Brain microvascular endothelial cell (primary cell): ENCODE measurements at places on chromosomes 1 and 21.

DNA sequence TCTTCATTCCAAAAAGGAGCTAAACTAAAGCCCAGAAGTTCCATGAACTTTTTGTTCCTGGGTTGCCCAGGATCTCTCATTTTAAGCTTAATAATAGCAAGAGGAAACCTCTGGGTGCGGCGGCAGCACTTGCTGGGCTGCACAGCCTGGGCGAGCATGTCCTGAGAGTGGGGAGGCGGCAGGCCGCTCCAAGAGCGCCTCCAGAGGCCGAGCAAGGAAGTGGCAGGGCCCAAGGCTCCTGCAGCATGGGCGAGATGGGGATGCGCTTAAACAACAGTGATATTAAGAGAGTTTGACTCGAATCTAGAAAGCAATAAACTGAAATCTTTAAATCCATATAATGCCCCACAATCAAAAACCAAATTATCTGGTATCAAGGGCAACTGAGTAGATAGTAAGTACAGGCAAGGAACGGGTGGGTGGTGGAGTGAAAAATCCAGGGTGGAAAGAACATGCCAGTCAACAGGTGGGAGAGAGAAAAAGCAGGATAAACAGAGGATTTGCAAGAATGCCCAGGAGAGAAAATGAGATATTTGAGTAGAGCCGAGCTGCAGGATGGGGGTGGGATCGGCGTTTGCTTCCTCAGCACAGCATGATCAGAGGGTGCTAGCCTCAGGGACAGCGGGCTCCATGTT, 14.1 kb upstream of the TNR start:
- DNase-seq = peak; percentile 8

- peak; percentile 39 for DNase-seq
Measured at GRCh38 chr1:56709269-56709880, 64.3 kb downstream of the PRKAA2 start.

DNA sequence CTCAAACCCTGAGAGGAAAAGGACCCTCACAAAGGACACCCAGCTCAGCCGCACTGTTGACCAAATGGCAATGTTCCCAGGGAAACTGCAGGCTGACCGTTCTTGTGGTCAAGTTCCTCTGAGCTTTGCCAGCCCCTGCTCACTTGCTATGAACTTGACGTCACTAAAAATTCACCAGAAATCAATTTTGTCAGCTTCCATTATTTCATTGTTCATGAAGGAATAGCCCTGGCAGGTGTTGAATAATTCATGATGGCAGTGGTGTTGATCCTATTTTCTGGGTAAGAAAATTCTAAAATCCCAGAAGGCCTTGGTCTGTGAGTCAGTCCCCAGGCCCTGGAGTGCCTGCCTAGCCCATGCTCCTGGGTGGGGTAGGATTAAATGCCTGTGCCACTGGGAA, 318.9 kb downstream of the ZNF326 start:
- DNase-seq = no peak

DNA sequence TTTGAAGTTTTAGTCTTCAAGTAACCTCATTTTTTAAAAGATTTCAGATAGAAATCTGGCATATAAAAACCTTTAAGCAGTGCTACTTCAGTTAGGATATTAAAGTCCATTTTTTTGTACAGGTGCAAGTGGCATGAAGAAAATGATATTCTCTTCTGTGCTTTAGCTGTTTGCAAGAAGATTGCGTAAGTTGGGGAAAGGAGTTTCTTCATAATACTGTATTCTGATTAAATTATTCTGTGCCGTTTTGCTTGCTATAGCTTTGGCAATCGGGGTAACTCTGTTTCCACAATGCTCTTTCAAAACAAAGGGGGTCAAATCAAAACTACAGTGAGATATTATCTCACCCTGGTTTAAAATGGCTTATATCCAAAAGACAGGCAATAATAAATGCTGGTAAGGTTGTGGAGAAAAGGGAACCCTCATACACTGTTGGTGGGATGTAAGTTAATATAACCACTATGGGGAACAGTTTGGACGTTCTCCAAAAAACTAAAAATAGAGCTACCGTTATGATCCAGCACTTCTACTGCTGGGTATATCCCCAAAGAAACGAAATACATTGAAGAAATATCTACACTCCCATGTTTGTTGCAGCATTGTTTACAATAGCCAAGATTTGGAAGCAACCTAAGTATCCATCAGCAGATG, 27.1 kb downstream of the MAEL start:
- DNase-seq = no peak

- no peak for DNase-seq
Measured at GRCh38 chr1:87864676-87865075, 536.0 kb downstream of the LMO4 start.

GRCh38 chr21:42039470-42039901, 29.3 kb upstream of the ZBTB21 start:
- peak; percentile 12 for DNase-seq

GRCh38 chr1:5764959-5765358, 227.3 kb downstream of the NPHP4 start:
- DNase-seq = no peak

GRCh38 chr1:160885042-160885441, at the start of gene ITLN1:
Gene ITLN1, minus strand, starts transcription at chr1:160885180. Its CDS starts 303 bp downstream, at chr1:160884877.
- no peak for DNase-seq

- DNase-seq = no peak
Measured at GRCh38 chr1:173861731-173862145, 6.1 kb downstream of the GAS5 start.

- no peak for DNase-seq
Measured at GRCh38 chr1:201640624-201641023, 101.7 kb downstream of the NAV1 start.

- DNase-seq = no peak
Measured at GRCh38 chr1:40539338-40539737, 7.9 kb downstream of the ZNF684 start.

- DNase-seq = no peak
Measured at GRCh38 chr1:46558141-46558963, 6.9 kb upstream of the KNCN start.

GRCh38 chr1:6134741-6135510, 45.2 kb downstream of the CHD5 start:
- DNase-seq = no peak

- no peak for DNase-seq
Measured at GRCh38 chr1:58710190-58711085, 10.6 kb upstream of the MYSM1 start.

DNA sequence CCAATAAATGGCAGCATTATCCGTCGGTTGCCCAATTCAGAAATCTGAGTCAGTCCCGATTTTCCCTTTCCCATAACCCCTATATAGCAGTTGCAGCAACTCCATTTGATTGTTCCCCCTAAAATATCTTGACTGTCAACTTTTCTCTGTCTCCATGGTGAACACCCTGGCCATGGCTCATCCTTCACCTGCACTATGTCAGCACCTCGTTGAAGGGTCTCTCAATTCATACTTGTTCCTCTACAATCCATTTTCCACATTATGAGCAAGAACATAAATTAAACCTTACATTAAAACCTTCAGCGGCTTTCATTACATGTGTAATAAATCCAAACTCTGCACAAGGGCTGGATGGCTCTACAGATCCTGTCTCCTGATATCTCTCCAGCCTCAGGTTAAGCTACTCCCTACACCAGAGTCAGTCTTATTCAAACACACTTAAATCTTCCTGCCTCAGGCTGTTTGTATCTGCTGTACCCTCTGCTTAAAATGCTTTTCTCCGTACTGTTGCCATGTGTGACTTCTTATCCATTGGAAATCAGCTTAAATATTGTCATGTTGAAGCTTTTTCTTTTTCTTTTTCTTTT, 87.3 kb downstream of the BACH1 start:
- DNase-seq = no peak

GRCh38 chr1:3313576-3313950, 140.9 kb upstream of the ARHGEF16 start:
- peak; percentile 83 for DNase-seq

- DNase-seq = no peak
Measured at GRCh38 chr1:60583696-60584095, 498.7 kb upstream of the NFIA start.

DNA sequence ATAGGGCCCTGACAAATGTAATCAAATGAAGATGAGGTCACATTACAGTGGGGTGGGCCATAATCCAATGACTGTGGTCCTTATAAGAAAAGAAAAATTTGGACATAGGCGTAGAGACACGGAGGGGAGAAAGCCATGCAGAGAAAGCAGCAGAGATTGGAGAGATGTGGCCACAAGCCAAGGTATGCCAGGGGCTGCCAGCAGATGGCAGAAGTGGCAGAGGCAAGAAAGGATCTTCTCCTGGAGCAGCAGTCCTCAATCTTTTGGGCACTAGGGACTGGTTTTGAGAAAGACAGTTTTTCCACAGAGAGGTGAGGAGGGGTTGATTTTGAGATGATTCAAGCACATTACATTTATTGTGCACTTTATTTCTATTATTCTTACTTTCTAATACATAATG, 355.1 kb downstream of the NPHP4 start:
- no peak for DNase-seq

- DNase-seq = peak; percentile 61
Measured at GRCh38 chr1:82388679-82389078, 587.9 kb downstream of the ADGRL2 start.

DNA sequence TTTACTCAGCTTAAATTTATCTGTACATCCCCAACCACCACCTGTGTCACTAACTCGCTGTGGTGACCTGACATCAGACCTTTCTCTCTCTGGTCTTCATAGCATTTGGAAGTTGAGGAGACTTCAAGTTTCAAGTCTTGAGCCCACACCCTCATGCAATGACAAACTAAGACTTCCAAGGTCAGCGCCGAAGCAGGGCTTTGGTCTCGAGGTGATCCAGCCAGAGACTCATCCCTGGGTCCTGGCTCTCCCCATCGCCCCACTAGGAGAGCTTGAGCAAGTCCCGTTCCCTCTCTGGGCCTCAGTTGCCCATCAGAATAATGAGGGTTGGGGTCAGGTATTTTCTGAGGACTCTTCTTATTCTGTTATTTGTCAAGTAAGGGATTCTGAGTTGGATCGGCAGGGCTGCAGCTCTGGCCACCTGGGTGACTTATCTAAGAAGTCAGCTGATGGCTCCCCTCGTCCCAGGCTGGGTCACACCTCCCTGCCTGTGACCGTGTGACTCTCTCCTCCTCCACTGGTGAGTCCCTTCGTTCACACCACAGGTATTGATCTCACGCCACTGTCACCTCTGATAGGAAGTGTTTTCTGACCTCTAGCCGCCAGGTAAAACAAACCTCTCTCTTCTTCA, 143.7 kb upstream of the RUNX3 start:
- no peak for DNase-seq

- DNase-seq = no peak
Measured at GRCh38 chr1:163267962-163268361, 53.8 kb upstream of the NUF2 start.

GRCh38 chr1:20224546-20224945, 38.2 kb upstream of the PLA2G2C start:
- no peak for DNase-seq

- no peak for DNase-seq
Measured at GRCh38 chr1:226644541-226645176, 94.4 kb downstream of the ITPKB start.

- DNase-seq = peak; percentile 0
Measured at GRCh38 chr21:18153063-18153462, 91.6 kb upstream of the CHODL start.

GRCh38 chr1:219120624-219121544, 52.8 kb upstream of the LYPLAL1 start:
- DNase-seq = peak; percentile 41

DNA sequence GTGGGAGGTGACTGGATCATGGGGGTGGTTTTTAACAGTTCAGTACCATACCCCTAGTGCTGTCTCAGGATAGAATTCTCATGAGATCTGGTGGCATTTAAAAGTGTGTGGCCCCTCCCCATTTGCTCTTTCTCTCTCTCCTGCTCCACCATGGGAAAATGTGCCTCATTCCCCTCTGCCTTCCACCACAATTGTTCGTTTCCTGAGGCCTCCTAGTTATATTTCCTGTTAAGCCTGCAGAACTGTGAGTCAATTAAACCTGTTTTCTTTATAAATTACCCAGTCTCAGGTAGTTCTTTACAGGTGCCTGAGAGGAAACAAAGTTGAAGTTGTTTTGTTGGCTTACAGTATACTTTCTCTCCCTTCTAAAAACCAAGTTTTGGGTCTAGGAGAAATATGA, 23.1 kb upstream of the SLC22A15 start:
- no peak for DNase-seq

DNA sequence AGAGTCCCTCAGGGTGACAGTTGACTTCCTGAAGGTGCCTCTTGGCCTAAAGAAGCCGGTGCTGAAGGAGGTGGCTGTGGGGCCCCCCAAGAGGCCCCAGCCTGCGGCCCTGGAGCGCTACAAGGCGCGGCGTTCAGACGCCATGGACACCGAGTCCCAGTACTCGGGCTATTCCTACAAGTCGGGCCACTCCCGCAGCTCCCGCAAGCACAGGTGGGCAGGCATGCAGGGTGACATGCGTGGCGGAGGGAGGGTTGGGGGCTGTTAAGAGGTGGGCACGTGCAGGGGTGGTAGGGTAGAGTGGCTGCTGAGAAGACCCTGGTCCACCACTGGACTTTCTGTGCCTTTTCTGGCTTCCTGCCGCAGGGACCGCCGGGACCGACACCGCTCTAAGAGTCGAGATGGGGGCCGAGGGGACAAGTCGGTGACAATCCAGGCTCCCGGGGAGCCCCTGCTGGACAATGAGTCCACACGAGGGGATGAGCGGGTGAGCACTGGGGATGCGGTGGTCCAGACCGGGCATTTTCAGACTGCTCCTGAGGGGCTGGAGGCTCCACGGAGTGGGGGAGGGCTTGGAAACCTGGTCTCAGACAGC, 15.4 kb downstream of the VANGL2 start:
- DNase-seq = no peak

DNA sequence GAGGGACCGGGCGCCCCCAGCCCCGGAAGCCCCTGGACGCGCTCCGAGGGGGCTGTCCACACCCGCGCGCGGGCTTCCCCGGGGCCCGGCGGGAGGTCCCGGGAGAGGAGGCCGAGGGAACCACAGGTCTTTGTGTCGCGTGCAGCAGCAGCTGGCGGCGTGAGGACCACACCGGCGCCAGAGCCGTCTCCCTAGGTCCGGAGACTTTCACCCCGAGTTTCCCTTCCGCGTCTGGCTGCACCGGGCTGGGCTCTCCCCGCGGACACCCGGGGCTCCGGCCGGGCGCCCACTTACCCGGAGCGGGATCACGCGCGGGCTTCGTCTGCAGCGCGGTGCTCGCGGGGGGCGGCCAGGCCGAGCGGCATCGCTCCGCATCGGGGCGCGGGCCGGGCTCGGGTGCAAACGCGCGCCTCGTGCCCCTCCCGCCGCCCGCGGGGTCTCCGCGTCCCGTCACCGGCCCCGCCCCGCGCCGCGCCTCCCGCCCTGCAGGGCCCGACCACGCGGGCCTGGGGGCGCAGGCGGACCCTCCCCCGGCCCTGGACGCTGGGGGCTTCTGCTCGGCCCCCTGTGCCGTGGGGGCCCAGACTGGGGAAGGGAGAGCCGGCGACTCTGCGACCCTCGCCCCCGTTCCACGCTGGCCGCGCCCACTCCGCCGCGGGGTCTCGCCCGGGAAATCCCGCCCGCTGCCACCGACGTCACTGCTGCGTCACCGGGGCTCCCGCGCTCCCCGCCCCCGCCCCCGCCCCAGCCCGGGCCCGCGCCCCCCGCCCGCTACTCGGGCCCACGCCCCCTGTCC, at the start of gene GNG4:
Gene GNG4, minus strand, starts transcription at position 417 of the 796 bp plus-strand sequence. CDS start 65,946 bp downstream, outside the sequence.
- DNase-seq = no peak

GRCh38 chr1:226870401-226871279, at the start of gene PSEN2:
Gene PSEN2, plus strand, starts transcription at chr1:226870616. Its CDS starts 11,292 bp downstream, at chr1:226881908.
- DNase-seq = peak; percentile 14
